HS-5 (cell line): ENCODE measurements at places on chromosomes 2 and 18.
A peak's percentile ranks its signal among the peaks of the same experiment; 100 is the strongest.

DNA sequence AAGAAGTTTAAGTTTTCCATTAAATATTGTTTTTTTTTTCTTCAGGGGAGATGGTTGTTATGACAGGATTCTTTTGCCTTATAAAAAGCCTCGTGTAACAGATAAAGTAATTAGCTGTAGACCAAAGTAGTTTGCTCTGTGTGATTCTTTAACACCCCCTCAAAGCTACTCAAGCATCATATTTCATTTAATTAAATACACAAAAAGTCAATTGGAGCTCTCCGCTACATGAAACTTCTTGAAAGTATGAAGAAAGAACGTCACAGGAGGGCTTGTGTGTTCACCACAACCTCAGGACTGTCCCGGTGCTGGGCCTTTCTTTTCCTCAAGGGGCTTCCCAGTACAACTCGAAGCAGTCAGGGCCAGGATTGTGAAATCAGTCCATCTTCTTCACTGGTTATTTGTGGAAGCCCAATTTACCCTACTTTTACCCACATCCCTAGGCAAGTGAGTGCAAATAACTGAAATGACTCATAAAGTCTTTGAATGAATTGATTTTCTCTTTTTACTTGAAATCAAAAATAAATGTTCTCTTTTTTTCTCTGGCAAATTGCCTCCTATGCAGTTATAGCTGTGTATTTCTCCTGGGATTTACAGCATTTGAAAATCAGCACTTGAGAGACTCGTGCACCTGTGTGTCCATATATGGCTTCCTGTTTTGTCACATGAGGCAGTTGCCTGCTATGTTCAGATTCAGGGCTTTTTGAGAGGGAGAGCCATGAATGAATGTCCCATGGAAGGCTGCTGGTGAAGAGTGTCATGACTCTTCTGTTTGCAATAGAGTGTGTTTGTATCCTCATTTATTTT is 48.6 kb downstream of the LINC00305 start:
- DNase-seq, result no peak

GRCh38 chr2:224407241-224407701 is 5.4 kb upstream of the FAM124B start:
- DNase-seq, result no peak

DNA sequence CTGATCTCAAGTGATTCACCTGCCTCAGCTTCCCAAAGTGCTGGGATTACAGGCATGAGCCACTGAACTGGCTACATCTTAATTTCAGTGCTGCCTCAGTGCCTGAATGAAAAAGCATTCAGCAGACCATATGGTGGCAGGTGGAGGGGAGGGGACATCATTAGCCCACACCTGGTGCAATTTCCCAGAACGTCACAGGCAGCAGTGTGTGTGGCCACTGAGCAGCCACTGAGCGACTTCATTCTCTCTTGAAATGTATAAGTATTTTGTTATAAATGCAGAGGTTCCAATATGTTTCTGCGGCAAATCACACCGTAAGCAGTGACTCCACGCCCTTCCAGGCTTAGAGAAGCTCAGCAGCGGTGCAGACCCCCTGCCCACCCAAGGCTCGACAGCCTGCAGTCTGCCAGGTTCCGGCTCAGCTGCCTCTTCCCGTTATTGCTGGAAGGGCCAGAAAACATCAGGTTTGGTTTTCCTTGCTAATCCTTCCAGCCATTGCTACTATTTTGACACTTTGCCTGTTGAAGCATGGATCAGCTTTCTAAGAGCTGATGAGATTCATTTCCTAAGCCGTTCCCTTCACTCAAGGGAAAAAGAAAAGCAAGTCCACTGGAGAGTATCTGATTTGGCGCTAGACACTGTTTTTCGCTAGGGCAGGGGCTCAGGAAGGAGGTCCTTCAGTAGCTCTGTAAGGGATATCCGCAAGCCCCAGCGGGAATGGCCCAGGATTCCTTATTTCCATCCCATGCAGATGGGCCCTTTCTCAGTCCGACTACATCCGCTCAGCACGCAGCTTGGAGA is 250.7 kb downstream of the VAPA start:
- DNase-seq, result no peak

- DNase-seq, result peak; percentile 79
Measured at GRCh38 chr2:238426568-238427434, at the start of gene ASB1. ASB1 (plus strand) TSS chr2:238426927; CDS start chr2:238427071, 144 bp downstream.
